ENCODE measurements at places on chromosomes 13 and 19. TPM values are rescaled to one million over a fixed set of nuclear protein-coding genes. Genes with fewer than 3 reads are reported as not detected.
A peak's percentile ranks its signal among the peaks of the same experiment; 100 is the strongest.

DNA sequence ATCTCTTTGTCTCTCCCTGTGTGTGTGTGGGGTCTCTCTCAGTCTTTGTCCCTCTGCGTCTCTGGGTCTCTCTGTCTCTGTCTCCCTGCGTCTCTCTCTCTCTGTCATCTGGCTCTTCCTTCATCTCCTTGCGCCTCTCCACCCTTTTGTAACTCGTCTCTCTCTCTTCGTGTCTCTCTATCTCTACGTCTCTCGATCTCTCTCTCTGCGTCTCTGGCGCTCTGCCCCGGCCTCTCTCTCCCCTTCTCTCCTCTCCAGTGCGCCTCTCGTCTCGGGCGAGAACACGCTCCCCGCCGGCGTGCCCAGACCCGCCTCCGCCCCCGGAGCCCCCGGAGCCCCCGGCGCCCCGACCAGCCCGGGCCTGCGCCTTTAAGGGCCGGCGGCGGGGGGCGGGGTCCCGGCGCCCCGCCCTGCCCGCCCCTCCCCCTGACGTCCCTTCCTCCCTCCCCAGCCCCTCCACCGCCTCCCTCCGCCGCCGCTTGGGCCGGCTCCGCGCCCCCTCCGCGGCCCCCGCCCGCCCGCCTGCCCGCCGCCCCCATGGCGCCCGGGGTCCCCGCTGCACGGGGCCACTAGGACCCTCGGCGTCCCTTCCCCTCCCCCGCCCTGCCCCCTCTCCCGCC, at the start of gene MARK4:
Gene MARK4, plus strand, starts transcription at position 440 of the 620 bp plus-strand sequence. CDS start 318 bp downstream, outside the sequence.
- no peaks in the 10 kb centered on the region for H3K36me3 ChIP-seq
- H3K27me3 ChIP-seq = no peaks in the 10 kb centered on the region
- H3K4me3 ChIP-seq = peak within 1 kb of the TSS; percentile 80
- H3K4me1 ChIP-seq = peaks cover 16% of the 10 kb centered on the region
- DNase-seq = no peak
- no peak within 1 kb of the TSS for H3K27ac ChIP-seq

DNA sequence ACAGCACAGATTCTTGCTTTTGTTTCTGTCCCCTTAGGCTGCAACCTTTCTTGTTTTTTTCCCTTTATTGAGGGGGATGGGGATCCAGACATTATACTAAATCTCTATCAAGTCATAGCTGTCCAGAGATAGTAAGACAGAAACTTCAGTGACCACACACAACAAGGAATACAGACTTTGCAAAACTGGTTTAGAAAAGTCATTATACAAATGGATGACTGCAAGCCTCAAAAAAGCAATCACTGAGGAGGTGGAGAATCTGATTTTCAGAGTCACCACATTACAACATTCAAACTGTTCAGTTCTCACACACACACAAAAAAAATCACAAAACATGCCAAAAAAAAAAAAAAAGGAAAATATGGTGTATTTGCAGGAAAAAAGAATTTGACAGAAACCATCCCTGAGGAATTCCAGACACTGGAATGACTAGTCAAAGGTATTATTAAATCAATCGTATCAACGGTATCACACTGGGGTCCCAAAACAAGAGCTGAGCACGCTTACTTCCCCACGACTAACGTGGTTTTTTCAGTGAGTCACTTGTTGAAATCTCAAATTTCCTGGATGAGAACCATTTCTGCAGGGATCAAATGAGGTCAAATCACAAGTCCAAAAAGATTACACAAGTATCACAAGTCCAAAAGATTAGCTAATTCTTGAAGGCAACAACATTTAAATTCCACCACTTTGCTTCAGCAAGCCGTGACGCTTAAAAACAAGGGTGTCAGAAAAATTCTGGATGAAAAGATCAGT, 41.2 kb downstream of the USP12 start:
- H3K4me3 ChIP-seq = no peak overlapping the region
- H3K4me1 ChIP-seq = peaks cover 14% of the 10 kb centered on the region
- no peak for DNase-seq
- peak overlapping the region; percentile 57 for H3K27ac ChIP-seq
- 0 out of 2 replicates have a peak, but pooled peaks cover 6% of the 10 kb centered on the region for H3K36me3 ChIP-seq

DNA sequence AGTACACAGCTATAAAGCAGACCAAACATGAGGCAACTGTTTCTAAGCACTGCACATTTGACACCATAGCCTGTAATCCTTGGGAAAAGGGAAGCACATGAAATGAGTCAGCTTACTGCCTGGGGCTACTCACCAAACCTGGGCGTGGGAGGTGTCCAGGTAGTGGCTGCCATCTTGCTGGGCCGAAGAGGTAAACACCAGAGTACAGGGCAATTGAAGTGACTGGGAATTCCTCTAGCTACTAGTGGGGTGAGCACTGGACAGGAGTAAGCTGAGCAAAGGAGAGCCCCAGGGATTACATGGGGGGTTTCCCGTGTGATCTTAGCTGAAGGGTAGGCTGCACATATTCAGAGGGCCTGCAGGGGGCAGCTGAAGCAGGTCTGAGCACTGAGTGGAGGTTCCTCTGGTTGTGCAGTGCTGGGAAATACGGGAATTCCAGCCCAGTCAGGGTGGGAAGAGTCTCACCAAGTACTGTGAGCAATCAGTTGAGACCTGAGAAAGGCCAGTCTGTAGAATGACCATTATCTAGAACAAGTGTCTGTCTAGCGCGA, 140.5 kb downstream of the SLC7A1 start:
- H3K27ac ChIP-seq = no peak overlapping the region
- H3K4me1 ChIP-seq = no peaks in the 10 kb centered on the region
- peaks cover 31% of the 10 kb centered on the region for H3K27me3 ChIP-seq
- peak; percentile 65 for DNase-seq
- H3K36me3 ChIP-seq = no peaks in the 10 kb centered on the region

DNA sequence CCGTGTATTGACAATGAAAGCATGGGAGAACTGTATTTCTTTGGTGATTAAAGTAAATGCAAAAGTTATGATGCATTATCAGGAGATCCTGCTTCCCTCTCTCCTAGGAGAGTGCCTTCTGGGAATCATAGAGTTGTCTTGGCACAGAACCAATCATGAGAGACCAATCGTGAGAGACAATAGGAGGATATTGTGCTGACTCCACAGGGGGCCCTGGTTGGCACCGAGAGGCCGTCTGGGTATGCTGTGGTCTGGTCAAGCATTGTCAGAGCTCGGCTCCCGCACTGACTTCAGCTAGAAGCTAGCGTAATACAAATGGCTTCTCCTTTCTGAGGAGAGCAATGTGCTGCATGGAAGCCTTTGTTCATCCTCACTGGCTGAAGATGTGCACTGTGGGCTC, 131.5 kb upstream of the GJB6 start:
- no peaks in the 10 kb centered on the region for H3K36me3 ChIP-seq
- H3K4me3 ChIP-seq = no peak overlapping the region

DNA sequence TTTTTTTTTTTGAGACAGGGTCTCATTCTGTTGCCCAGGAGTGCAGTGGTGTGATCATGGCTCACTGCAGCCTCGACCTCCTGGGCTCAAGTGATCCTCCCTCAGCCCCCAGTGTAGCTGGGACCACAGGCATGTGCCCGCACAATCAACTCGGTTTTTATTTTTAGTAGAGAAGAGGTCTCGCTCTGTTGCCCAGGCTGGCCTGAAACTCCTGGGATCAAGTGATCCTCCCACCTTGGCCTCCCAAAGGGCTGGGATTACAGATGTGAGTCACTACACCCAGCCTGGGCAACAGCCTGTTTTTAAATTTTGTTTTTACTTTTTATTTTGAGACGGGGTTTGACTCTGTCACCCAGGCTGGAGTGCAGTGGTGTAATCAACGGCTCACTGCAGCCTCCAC, 2.3 kb upstream of the KDM4B start:
- peaks cover 19% of the 10 kb centered on the region for H3K4me1 ChIP-seq
- DNase-seq = no peak
- no peaks in the 10 kb centered on the region for H3K36me3 ChIP-seq
- H3K27ac ChIP-seq = no peak overlapping the region

DNA sequence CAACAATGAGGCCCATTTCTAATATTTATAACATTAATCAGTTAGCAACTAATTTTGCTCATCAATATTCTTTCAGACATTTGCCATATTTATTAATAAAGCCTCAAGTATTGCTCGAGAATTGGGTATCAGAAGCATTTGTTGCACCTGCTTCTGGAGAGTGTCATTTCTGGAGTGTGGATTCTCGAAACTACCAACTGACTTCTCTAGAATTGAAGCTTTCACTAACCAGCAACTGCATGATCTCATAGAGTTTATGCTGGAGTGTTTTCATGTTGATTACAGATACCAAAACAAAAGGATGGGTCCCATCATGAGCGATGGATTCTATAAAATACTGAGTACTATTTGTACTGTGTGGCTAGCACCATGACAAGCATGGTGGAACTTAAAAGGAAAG, 121.0 kb upstream of the SLC7A1 start:
- H3K4me3 ChIP-seq = no peak overlapping the region
- no peaks in the 10 kb centered on the region for H3K4me1 ChIP-seq
- DNase-seq = no peak
- H3K36me3 ChIP-seq = no peaks in the 10 kb centered on the region
- no peak overlapping the region for H3K27ac ChIP-seq

Gene DDX49
- 41.2 TPM for total RNA-seq

GRCh38 chr19:7992575-7992974, 12.9 kb downstream of the ELAVL1 start:
- peaks cover 21% of the 10 kb centered on the region for H3K36me3 ChIP-seq
- H3K27ac ChIP-seq = no peak overlapping the region
- no peaks in the 10 kb centered on the region for H3K27me3 ChIP-seq
- H3K4me3 ChIP-seq = no peak overlapping the region
- H3K4me1 ChIP-seq = peaks cover 34% of the 10 kb centered on the region
- no peak for DNase-seq

Gene NOSIP
- 63.6 TPM for total RNA-seq

Gene PPP2R1A
- 316 TPM for total RNA-seq

- no peaks in the 10 kb centered on the region for H3K27me3 ChIP-seq
- H3K36me3 ChIP-seq = no peaks in the 10 kb centered on the region
- DNase-seq = no peak
- no peak overlapping the region for H3K4me3 ChIP-seq
- no peak overlapping the region for H3K27ac ChIP-seq
These were observed 46.8 kb downstream of the CD320 start for GRCh38 chr19:8261347-8261746.

DNA sequence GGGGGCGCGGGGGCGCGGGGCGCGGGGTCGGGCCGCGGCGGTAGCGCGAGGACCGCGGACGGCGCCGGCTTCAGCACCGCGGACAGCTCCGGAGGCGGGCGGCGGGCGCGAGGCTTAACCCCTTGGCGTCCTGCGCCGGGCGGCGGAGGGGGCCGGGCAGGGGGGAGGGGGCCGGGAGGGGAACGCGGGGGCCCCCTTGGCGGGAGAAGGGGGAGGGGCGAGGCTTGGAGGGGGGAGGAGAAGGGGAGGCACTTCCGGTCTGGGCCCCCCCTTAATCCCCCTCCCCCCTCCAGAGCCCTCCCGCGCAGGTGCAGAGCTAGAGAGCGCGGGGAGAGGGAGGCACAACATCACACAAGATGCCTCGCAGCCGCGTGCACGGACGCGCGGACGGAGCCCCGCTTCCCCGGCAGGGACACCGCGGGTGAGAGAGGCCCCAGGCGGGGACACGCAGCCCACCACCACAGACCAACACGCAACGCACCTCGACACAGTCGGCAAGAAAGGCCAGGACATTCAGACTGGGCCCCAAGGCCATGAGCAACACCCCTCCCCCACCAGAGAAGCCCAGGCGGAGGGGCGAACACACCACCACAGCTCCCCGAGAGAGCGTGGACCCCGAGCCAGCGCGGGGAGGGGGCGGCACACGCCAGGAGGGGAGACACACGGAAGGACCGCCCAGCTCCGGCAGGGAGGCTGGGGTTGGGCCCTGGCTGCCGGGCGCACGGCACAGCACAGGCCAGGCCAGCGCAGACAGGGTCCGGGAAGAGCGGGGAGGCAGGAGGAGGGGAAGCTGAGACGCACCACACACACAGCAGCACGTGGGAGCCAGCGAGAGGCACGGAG, 24.1 kb downstream of the SHANK1 start:
- H3K27ac ChIP-seq = no peak overlapping the region
- DNase-seq = no peak
- H3K4me3 ChIP-seq = no peak overlapping the region
- no peaks in the 10 kb centered on the region for H3K4me1 ChIP-seq
- H3K36me3 ChIP-seq = no peaks in the 10 kb centered on the region

DNA sequence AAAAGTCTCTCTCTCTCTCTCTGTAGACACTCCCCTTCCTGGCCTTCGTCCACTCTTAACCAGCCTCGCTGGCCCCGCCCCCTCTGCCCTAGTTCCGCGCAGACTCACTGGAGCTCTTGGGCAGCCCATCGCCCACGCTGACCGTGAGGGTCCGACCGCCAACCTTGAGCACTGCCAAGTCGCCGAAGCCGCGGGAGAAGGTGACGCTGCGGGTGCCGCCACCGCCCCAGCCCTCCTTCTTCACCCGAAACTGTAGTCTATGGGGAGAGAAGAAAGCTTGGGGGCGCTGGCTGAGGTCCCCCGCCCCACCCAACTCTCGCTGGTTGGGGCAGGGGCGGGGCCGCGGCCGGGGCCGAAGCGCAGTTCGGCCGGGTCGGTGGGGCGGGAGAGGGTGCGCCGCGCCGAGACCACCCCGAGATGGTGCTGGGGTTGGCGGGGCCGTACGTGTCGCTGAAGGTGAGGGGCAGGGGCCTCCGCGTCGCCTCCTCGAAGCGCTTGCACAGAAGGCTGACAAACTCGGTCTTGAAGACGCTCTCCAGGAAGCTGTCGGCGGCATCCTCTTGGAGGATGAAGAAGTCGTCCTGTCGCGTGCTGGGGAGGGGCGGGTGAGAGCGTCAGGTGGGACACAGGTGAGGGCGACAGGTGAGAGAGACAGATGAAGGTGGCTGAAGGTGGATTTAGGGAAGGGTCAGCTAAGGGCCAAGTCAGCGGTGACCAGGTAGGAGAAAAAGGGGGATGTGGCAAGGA, 12.6 kb upstream of the ZNF414 start:
- H3K27ac ChIP-seq = peak overlapping the region; percentile 81
- no peaks in the 10 kb centered on the region for H3K27me3 ChIP-seq
- no peaks in the 10 kb centered on the region for H3K36me3 ChIP-seq
- H3K4me3 ChIP-seq = peak overlapping the region; percentile 66
- H3K4me1 ChIP-seq = peaks cover 9% of the 10 kb centered on the region

Gene SPACA4
- not detected for total RNA-seq

DNA sequence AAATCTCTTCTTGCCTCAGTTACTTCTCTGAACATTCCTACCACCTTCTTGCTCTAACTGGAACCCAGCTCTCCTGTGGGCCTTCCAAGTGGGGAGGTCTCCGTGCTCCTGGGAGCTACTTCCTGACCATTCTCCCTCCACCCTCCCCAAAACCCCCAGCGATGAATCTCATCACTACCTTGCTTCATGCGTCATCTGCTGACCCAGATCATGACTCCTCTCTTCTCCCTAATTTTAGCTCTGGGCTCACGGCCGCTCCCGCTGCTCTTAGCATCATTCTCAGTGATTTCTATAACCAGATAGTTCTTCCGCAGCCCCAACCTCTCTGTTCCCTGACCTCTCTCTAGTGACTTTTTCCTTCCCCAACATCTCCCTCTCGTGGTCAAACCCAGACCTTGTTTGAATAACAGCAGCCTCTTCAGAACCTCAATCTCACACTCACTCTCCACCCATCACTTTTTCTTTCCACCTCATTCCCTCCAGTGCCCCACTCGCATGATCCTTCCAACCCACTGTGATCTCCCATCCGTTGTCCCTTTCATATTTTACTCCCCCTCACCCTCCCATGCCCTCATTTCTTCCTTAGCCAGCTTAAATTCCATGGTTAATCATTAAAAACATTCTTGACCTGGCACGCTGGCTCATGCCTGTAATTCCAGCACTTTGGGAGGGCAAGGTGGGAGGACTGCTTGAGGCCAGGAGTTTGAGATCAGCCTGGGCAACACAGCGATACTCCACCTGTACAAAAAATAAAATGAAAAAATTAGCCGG, 21.8 kb downstream of the MRPS12 start:
- DNase-seq = peak; percentile 43
- H3K36me3 ChIP-seq = no peaks in the 10 kb centered on the region
- H3K27me3 ChIP-seq = no peaks in the 10 kb centered on the region
- no peak overlapping the region for H3K4me3 ChIP-seq
- H3K4me1 ChIP-seq = no peaks in the 10 kb centered on the region

Gene RAB3A
- 4.0 TPM for total RNA-seq
